Kidney capillary endothelial cell (primary cell): ENCODE measurements at places on chromosomes 3 and 15.

GRCh38 chr3:150407051-150407807, 869 bp upstream of the TSC22D2 start:
- no peak for DNase-seq

GRCh38 chr15:88974392-88974791, 61.2 kb upstream of the MFGE8 start:
- no peak for DNase-seq

DNA sequence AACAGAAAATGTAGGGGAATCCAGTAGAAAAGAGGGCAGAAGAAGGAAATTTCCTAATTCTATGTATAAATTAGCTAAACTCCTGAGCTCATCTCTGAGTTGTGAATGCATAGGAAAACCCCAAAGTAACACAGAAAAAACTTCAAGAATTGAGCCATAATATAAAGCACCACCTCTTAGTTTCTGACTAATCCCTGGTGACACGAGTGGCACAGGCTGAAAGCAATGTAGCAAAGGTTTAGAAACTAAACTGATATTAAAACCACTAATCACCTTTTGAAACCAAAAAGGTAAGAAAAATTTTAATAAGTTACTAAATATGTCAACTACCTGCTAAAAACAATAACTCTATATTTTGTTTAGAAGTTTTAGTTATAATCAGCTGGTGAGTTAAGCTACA, 255.6 kb upstream of the NECTIN3 start:
- DNase-seq = no peak

DNA sequence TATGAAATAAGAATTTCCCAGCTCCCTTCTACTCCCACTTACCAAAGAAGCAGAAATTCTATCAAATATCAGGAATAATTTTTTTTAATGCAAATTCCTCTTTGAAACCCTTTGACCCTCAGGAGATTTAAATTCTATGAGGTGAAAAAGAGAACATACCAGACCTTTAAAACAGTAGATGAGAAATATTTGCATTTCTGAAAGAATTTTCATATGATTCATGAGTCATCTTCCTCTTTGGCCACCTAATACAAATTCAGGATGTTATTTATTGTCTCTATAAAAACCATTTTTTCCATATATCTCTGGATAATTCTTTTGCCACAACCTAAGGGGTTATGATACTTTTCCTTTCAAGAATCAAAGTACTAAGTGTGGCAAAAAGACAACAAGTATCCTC, 67.3 kb upstream of the ST3GAL6 start:
- no peak for DNase-seq

DNA sequence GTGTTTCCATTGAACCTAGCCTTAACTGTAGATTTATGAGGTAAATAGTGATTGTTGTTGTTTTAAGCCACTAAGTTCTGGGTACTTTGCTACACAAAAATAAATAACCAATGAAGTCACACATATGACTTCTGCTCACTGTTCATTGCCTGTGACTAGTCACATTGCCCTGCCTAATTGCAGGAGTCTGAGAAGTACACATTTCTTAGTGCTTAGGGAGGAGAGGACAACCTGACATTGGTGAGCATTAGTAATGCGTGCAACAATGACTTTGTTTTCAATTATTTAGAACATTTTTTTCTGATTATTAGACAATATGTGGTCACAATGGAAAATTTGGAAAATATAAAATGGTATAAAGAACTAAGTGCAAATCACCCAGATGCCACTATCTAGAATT, 133.2 kb upstream of the DAZL start:
- no peak for DNase-seq

DNA sequence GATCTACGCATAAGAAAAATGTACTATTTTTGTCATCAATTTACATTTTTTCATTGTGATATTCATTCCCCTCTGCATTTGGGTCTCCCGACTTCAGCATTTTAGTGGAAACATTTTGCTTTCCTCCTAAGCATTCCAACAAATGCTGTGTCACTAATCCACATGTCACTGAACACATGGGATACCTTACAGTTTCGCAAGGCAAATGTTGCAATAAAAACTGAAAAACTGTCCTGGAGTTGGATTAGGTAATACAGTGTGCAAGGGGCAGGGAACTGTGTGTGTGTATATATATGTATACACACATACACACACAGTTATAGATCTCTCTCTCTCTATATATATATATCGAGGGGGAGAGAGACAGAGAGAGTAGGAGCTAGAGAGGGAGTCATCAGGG, 632.2 kb downstream of the MAGI1 start:
- DNase-seq = no peak

DNA sequence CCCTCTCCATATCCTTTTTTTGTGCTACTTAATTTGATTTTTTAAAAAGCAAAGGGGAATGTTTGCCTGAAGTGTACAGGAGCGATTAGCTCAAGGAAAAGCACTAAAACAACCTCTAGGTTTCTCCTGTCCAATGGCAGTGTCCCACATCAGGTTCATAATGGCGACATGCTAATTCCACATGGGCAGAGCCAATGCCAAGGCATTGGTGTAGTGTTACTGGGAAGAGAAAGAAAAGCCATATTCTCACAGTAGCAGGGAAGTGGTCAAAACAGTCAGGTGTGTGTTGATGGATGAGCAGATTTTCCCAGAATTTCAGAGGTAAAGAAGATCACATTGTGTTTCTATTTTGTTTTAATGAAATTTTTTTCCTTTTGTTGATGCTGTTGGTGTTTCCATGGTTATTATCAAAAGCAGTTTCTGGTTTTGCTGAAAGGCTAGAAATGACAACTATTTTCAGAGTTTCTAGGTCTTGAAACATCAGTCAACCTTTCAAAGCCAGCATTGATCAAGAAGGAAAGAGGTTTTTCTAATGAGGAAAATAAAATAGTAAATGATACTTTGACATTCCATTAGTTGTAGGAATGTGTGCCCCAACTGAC, 65.2 kb downstream of the FNDC3B start:
- no peak for DNase-seq

GRCh38 chr3:5056111-5056391, 66.0 kb upstream of the ARL8B start:
- DNase-seq = no peak

- DNase-seq = no peak
These were observed 54.9 kb downstream of the KIF9 start for GRCh38 chr3:47227678-47228077.

GRCh38 chr3:121750087-121750415, 510 bp upstream of the GOLGB1 start:
- no peak for DNase-seq

GRCh38 chr3:183579967-183580900, 24.7 kb upstream of the KLHL6 start:
- DNase-seq = no peak

DNA sequence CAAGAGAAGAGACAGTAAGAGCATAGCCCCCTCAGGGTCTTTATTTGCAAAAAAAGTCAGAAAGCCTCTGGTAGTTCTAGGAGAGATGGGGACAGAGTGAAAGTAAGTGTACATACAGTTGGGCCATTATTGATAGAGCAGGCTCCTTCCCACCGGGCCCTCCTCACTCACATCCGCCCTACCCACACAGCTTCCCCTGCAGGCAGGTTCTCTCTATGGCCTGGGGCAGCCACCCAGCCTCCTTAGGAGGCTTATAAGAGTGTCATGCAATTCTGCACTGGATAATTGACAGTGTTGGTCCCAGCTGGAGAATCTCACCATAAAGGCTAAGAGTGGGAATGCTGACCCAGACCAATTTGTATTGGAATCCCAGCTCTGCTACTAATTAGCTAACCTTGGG, 49.5 kb downstream of the SLC30A4 start:
- no peak for DNase-seq

DNA sequence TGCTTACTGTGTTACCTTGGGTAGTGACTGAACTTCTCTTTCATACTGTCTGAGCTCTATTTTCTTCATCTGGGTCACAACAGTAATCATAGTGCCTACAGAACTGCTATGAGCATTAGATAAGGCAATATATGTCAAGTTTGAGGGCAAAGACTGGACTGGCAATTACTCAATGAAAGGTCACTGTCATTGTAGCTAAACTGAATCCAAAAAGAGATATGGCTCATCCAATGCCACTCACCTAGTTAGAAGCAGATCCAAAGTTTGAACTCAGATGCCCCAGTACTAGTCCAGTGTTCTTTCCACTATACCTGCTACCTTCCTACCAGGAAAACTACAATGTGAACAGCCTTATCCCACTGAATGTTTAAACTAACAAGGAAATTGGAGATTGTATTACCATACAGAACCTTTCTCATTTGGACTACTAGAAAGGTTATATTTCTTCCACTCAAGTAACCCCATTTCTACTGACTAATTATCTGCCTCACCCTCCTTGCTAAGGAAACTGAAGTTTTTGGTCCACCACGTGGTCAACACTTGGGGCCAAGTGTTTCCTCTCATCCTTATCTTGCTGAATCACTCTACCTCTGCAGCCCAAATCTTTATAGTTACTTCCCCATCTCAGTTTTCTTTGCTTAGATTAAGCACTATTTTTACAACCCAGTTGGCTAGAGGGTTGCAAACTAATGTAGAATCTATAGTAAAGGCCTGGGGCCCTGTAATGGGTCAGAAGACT, 202.3 kb upstream of the LPP start:
- no peak for DNase-seq

DNA sequence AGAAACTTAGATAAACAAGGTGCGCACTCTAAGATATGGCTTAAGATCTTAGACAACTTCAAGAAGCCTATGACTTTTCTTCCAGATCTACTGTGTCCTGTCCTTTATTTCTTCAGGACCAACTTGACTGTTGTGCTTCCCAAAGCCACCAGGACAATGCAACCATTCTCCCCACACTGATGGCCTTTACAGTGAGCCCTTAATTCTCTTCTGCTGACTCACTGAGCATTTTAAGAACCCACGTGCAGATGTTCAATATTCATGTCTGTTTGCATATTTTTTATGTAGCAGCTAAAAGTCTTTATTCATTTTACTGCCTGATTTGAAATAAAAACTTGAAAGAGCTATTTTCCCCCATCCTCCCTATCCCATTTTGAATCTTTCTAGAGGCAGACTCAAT, 103.3 kb upstream of the SLC2A2 start:
- no peak for DNase-seq
